Fibroblast of skin of left quadriceps (primary cell): ENCODE measurements at places on chromosomes 2 and 18.

GRCh38 chr18:9711361-9712129, 3.4 kb downstream of the RAB31 start:
- no peak for DNase-seq

DNA sequence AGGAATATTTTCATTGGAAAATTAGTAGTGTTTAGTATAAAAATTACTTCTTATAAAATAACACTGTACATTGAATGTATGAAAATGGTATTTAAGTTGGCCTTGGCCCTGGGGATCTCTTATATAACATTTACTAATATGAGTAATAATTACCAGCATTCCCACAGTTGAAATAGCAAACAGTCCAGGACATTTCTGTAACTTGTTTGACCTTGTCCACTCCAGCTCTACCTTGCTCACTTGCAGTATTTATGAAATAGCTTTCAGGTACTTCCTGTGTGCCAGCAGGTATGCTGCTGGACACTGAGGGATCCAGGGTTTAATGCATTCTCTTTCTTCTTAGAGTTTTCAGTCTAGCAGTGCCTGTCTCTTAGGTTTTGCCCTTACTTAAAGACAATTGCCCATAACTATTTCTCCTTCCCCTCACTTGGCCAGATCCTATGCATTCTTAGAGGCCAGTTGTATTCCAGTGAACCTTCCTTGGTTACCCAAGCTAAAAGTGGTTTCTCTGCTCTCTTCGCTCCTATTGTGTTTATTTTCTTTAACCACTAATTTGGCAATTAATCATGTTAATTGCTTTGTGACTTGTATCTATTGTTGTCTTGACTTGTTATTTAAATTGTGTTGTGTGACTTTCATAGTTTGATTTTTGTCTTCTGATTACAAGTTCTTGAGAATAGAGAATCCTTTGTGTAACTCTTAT, 25.9 kb downstream of the BABAM2 start:
- DNase-seq = no peak

DNA sequence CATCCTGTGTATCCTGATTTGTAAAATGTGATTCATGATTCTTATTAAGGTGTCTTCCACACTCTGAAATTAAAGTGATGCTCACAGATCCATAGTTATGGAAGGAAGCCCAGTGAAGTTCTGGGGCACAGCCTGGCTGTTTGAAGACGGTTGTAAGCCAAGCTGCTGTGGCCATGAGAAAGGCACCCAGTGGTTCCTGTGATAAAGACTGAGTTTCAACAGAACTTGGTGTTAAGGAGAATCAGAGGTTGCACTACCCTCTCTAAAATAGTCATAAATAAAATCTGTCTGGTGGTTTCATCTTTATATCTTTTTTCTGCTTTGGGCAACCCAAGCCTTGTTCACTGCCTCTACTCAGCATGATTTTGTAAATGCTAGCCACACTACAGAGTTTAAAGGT, 32.2 kb upstream of the SPOPL start:
- no peak for DNase-seq

- no peak for DNase-seq
Observed at GRCh38 chr2:166972002-166972401, 83.7 kb downstream of the XIRP2 start.

DNA sequence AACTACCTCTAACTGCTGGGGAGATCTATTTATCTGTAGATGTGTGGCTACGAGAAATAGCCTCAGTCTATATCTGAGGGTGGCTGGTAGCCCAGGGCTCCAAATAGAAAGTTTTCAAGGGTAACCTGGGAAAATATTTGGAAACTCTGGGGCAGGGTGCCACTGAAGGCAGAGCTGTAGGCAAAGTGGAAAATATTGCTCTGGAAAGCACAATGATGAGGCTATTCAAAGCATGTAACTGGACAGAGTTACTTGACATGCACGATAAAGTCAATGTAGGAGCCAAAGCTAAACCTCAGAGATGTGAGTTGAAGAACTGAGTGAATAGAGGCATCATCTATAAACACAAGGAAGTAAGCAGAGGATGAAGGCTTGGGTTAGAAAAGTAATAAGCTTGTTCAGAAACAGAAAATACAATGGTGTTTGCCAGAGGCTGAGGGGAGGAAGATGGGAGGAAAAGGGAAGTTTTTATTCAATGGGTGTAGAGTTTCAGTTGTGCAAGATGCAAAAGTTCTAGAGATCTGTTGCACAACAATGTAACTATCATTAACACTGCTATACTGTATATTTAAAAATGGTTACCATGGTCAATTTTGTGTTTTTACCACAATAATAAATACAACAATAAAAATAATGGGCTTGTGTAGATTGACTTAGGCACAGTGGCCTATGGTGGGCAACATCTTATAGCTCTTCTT, 171.6 kb downstream of the MBD2 start:
- no peak for DNase-seq

- DNase-seq = no peak
Observed at GRCh38 chr18:48803951-48804855, 146.6 kb downstream of the SMAD7 start.

GRCh38 chr2:97005353-97005752, 19.0 kb upstream of the FAM178B start:
- DNase-seq = no peak

GRCh38 chr2:56299171-56299691, 115.4 kb downstream of the CCDC85A start:
- DNase-seq = peak; percentile 37

DNA sequence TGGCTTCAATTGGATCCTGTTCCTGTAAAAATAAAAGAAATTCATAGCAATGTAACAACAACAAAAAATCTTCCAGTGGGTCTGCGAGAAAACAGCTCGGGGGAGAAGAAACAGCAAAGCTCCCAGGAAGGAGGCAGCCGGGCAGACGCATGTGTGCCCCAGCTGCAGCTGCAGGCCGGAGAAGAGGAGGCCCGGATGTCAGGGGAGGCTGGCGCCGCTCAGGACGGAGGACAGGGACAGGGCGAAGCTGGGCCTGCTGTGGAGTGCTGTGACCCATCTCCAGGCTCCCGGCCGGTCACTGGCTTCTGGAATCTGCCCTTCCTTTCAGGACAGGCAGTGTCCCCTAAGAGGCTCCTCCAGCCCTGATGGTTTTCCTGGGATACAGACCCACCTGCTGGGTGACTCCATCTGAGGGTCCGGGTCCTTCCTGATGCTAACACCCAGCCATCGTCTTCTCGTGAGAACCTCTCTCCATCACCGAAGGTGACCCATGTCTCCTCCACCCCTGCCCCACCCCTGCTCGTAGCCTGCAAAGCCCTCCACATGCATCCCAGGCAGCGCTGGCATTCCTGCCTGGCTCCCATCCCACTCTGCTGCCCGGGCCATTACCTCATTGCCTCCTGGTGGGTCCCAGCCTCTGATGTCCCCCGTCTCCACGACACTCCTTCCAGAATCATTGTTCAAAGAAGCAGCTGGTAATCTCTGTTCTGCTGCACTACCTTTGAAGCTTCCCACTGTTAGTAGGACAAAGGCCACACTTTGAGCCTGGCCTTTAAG, 145.4 kb upstream of the TWIST2 start:
- no peak for DNase-seq

DNA sequence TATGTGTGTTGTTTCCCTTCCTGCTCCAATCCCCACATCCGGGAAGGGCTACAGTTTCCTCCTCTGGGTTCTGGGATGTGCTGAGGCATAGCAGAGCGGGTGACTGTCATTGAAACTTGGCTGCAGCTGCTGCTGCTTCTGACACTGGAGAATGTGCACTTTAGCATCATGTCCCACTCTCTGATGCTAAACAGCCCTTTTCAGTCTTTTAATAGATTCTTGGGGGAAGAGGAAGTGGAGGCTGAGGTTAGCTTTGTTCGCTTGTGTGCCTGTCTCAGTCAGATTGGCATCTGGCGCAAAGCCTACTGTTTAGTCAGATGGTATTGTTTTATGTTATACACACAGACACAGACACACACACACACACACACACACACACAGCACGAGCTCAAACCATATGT, 136.5 kb upstream of the RND3 start:
- no peak for DNase-seq

GRCh38 chr2:40101131-40101575, 322.1 kb upstream of the THUMPD2 start:
- peak; percentile 85 for DNase-seq

- no peak for DNase-seq
Observed at GRCh38 chr2:116510117-116510671, 1304.3 kb upstream of the DDX18 start.
